ENCODE measurements at places on chromosomes 7 and 10.

- DNase-seq: no peak
Measured at GRCh38 chr10:20970044-20970443, 72.9 kb upstream of the NEBL start.

DNA sequence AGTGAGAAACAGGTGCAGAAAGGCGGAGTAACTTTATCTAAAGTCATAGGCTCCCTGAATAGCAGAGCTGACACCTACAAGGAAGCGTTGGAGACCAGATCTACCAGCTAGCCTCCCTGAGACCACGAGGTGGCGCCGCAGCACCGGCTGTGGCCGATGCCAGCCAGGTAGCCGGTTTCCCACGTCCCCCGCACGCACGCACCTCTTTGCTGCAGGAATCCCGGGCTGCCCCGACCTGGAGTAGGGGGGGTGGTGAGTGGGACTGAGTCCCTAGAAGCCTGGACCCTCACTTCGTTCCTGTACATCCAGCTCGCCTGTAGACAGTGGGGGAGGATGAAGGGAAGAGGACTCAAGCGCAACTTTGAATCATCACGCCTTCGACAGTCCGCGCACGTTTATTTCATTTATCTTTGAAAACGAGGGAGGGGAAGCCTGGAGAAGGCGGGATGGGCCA lies 3.7 kb downstream of the ELOVL3 start:
- DNase-seq: peak; percentile 92

DNA sequence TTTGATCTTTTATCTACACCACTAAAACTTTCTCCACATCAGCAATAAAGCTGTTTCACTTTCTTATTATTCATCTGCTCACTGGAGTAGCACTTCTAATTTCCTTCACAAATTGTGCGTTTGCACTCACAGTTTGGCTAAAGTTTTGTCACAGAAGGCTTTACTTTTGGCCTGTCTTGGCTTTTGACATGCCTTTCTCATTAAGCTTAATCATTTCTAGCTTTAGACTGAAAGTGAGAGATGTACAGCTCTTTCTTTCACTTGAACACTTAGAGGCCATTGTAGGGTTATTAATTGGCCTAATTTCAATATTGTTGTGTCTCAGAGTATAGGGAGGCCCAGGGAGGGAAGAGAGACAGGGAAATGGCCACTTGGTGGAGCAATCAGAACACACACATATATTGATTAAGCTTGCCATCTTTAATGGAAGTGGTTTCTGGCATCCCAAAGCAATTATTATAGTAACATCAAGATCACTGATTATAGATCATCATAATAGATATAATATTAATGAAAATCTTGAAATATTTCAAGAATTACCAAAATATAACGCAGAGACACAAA lies 512.5 kb downstream of the ETV1 start:
- no peak for DNase-seq

- DNase-seq: no peak
Measured at GRCh38 chr7:17357952-17358351, 59.5 kb downstream of the AHR start.

DNA sequence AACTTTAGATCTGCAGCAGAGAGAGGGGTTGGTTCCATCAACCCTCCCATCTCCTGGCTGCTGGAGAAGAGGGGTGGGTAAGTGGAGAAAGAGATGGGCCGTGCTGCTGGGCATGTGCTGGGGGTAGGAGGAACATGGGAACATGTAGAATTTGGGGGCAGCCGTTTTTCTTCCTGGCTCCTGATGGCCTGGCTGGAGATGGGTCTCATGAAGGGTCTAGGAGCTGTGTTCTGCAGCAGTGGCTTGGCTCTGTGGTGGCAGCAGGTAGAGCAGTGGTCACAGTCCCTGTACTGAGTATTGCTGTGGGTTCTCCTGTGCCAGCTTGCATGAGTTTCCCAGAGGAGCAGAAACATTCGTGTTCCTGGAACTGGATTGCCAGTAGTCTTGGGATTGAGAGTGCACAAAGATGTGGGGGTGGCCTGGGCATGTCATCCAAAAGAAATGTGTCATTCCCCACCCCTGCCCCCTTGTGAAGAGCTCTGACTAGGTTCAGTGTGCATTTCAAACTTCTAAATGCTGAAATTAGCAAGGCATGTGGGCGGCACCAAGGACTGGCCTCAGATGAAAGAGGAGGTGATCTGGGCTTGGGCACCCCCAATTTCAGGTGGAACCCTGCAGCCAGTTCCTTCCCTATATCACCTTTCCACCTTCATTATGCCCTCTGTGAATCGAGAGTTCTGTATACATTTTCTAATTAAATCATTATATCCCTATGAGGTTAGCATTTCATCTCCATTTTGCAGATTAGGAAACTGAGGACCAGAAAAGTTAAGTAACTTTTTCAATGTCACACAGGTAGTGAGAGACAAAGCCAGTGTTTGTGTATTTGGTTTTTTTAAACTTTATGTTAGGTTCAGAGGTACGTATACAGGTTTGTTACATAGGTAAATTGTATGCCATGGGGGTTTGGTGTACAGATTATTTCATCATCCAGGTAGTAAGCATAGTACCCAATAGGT lies 2.1 kb downstream of the CHST3 start:
- DNase-seq: no peak

GRCh38 chr7:105799006-105799405 lies 77.4 kb downstream of the ATXN7L1 start:
- no peak for DNase-seq

DNA sequence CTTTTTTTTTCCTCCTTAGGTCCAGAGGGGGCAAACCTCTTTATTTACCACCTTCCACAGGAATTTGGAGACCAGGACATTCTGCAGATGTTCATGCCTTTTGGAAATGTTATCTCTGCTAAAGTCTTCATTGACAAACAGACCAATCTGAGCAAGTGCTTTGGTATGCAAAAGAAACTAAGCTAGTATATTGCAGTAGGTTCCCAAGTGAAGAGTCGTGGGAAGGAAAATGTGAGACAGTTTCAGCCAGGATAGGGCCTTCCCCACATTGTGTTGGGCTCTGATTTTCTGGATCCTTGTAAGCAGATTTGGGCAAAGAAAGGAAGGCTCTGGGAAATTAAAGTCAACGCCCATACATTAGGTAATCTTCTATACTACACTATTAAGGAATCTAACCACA lies 285.6 kb downstream of the USP6NL start:
- DNase-seq: no peak

DNA sequence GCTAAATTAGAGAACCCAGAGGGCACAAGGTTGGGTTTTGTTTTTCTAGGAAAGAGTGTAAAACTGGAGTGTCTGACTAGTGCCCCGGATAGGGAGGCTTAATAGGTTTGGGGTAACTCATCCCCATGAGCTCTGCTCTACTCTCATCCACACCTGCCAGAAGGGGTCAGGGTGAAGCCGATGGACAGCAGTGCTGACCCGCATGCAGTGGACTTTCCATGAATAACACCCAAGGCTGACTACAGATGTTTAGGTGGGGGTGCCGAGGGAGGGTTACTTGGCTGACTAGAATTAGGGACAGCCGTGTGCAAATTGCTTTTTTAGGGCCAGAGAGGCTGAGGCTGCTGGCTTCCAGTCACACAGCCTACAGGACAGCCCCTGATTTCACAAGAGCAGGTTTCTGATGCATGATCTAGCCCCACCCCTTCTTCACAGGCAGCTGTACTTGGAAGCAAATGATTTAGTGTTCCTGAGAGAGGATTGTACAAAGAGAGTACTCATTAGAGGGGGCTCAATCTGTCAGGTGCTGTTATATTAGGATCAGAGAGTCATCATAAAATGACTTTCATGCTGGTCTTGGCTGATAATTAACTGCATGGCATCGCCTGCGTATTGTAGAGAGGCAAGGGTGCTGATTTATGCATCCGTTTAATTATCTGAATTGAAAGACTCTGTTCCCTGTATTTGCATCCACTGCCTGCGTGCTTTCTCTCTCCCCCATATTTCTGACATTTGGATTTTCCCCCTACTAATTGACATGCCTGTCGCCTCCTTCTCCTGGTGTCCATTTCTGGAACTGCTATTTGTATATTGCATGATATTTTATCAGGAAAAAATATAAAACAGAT lies 9.5 kb downstream of the INHBA start:
- no peak for DNase-seq

DNA sequence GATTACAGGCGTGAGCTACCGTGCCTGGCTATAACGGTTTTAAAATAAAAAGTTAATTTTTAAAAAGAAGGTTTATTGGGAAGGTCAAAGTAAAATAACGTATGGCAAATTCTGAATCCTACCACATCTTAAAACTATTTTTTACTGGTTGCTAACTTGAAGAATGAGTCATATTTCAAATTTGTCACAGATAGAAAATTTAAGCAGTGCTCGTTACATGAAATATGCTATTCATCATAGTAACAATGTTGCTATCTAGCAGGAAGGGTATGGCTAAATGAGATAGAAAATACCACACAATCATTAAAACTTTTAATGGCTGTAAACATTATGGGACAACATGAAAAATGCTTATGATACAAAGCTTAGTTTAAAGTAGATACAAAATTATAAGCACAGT lies 500.5 kb downstream of the PHTF2 start:
- DNase-seq: no peak

DNA sequence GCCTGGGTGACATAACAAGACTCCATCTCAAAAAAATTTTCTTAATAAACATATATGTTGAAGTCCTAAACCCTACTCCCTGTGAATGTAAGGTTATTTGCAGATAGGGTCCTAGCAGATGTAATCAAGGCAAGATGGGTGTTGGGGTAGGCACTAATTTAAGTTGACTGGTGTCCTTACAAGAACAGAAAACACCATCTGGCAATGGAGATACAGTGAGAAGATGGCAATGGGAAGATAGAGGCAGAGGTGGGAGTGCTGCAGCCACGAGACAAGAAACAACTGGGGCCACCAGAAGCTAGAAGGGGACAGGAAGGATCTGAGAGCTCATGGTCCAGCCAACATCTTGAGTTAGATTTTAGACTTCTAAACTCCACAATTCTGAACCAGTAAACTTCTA lies 606.4 kb downstream of the CNTNAP2 start:
- no peak for DNase-seq

- no peak for DNase-seq
Measured at GRCh38 chr7:136687693-136688322, 180.6 kb upstream of the CHRM2 start.

GRCh38 chr10:28445516-28445915 lies 87.4 kb upstream of the WAC start:
- DNase-seq: no peak

GRCh38 chr10:30744106-30744505 lies 114.6 kb upstream of the LYZL2 start:
- DNase-seq: no peak

- peak; percentile 76 for DNase-seq
Measured at GRCh38 chr7:123624527-123625183, 23.0 kb downstream of the ASB15 start.

DNA sequence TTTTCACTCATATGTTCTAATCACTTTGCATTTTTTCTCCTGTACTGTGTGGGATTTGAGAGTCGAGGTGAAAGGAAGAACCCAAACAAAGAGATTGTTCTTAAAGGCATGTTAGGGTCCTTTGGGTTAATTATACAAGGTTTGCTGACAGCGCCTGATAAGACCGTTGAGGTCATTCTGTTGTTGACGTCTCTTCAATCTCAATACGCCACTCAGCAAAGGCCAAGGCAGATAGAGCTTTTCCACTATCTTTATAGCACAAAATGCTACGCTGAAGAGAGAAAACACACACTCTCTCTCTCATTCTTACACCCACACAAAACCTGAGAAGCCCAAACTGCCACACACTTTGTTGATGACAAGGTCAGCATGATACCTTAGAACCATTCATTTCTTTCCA lies 228.7 kb downstream of the CNTNAP2 start:
- no peak for DNase-seq

GRCh38 chr10:3477683-3478082 lies 305.1 kb upstream of the PITRM1 start:
- no peak for DNase-seq

DNA sequence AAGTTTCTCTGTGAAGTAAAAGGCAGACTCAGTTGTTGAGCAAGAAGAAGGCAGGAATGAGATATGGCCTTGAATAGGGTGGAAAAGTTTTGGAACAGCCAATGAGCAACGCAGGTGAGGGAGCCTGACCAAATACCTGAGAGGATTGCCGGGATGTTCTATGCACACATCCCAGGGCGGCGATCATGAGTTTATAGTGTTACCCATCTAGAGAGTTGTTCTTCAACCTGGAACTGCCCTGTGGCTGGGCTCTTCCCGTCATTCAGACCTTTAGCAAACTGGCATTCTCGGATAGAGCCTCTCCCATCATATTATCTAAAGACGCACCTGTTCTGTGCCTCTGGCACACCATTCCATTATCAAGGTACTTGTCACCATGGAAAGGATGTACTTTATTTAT lies 103.0 kb upstream of the KIF5B start:
- no peak for DNase-seq

GRCh38 chr10:70655316-70655715 lies 17.0 kb upstream of the ADAMTS14 start:
- no peak for DNase-seq

DNA sequence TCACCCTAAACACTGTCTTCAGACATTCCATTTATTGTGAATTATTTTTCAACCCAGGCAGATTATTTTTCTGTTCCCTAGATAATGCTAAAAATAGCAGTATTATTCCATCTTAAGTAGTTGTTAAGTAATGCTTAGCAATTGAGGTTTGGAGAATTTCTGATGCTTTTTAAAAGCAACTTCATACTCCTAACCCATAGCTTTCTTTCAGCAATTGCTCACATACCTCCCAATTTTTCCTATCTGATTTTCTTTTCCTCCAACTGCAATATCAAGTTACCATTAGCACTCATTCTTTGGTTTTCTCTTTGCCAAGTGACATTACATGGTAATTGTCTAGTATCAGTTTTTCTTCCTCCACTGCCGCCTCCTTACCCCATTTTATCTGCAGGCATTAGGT lies 104.7 kb downstream of the GPR85 start:
- DNase-seq: no peak

Data from activated naive CD4-positive, alpha-beta T cell treated with anti-CD3 and anti-CD28 coated beads, Interleukin-2, amount 50 U/mL, for 72 hours (primary cell).